ENCODE measurements at places on chromosomes 12 and 14.
A peak's percentile ranks its signal among the peaks of the same experiment; 100 is the strongest.

- no peak for DNase-seq
These were observed 5.3 kb upstream of the CEP128 start for GRCh38 chr14:80946797-80947196.

DNA sequence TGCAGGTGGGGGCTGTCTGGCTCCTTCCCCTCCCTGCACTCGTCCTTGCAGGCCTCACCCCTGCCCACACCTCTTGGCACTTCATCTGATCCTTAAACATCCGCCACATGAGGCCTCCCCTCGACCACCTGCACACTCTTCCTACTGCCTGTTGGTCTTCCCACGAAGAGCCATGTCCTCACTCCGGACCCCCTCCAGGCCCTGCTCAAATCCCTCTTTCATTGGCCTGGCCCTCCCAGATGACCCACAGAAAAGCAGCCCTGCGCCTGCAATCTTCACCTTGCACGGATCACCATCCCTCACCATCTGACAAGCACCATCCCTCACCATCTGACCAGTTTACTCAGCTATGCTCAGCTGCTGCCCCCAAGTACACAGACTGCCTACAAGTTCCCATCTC lies 193.6 kb downstream of the BCL11B start:
- no peak for DNase-seq

- no peak for DNase-seq
These were observed 7.3 kb upstream of the C12orf50 start for GRCh38 chr12:88036353-88036965.

DNA sequence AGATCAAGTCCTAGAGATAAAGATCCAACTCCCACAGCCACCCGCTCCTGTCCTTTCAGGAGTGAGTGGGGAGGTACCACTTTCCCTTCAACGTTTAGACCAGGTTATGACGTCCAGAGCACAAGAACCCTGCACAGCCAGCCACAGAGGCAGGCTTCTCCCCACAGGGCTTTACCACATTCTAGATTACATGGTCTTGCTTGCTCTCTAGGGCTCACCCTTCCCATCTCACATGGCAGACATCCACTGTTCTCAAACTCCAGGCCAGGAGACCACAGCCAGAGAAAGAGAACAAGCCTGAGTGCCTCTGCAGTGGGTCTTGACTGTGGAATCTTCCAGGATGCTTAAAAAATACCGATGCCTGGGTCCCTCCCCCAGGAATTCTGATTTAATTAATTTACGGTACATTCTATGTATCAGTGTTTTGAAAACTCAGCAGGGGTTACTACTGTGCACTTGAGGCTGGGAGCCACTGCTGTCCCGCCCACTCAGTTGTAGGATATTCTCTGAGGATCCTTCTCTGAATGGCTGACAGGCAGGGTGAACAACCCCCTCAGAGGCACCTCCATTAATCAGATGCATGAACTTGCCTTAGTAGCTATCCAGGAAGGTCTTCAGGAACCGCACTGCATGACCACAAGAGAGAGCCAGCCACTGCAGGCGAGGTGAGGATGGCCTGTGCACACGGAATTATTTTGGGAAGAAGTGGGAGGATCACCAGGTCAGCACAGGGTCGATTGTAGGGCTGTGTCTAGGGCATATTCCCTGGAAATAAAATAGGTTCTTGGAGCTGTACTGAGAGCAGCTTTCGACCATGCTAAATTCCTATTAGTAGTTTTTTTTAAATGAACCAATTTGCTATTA lies 21.5 kb upstream of the SOCS2 start:
- no peak for DNase-seq

DNA sequence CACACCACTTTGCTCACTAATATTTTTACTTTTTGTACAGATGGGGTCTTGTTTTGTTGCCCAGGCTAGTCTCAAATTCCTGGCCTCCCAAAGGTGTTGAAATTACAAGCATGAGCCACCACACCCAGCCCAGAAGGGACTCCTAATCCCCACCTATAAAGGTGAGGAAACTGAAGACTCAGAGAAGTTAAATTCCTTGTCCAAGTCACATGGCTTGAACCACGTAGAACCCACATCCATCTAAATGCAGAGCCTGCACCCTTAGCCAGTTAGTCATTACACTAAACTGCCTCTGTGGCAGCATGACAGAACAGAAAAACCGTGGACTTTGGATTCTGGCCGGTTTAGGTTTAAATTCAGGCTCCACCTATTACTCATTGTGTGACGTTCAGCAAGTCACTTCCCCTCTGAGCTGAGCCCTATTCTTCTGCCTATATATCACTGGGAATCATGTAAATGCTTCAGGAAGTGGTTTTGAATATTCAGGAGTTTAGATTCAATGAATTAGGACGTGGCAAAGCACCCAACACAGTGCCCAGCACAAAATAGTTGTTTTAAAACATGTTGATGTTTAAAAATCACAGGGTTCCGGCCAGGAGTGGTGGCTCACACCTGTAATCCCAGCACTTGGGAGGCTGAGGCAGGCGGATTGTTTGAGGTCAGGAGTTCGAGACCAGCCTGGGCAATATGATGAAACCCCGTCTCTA lies 3.0 kb upstream of the CORO1C start:
- peak; percentile 20 for DNase-seq

DNA sequence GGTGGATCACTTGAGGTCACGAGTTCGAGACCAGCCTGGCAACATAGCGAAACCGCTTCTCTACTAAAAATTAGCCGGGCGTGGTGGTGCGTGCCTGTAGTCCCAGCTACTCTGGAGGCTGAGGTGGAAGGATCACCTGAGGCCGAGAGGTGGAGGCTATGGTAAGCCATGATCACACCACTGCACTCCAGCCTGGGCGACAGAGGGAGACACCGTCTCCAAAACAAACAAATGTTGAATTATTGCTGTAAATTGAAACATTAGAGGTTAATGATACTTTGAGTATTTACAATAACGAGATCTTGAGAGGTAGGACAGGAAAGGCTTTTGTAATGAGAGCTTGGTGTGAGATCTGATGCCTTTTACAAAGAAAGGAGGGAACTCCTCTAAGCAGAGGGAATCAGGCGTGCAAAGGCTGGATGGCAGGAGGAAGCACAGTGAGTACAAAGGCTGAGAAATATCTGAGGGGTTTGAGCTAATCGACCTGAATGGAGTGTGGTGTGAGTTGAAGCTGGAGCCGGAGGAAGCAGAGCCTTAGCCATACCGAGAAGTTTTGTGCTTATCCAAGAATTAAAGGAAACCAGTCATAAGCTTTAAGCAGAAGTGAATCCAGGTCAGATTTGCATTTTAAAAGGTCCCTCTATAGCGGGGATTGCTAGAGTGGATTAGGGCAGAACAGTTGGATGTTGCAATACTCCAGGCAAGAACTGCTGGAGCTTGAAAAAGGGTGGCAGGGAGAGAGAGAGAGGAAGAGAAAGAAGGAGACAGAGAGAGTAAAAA lies 1.1 kb downstream of the RHNO1 start:
- DNase-seq = no peak

DNA sequence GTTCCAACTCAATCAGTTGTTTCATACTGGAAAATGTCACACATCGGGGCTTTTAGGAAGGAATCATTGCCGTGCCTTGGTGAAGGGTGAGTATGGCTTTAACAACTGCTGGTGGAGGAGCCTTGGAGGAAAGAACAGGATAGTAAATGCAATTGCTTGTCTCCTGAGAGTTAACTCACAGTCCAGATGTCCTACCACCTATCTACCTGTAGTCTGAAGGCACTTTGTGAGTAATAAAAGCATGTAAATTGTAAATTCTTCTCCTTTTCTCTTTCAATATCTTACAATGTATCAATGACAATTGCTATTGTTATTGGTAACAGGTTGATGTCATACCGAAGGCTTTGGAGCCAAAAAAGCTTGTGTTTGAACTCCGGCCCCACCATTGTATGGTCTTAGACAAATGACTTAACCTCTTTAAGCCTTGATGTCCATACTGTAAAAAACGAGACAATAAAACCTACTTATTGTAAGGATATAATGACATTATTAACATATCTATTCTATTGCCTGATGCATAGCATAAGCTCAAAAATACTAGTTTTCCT lies 397.4 kb downstream of the ADAMTS20 start:
- DNase-seq = no peak
